Myocyte (in vitro differentiated cells): ENCODE measurements at places on chromosomes 16 and 17.
A peak's percentile ranks its signal among the peaks of the same experiment; 100 is the strongest.

GRCh38 chr17:47638903-47639302 is 10.8 kb upstream of the KPNB1 start:
- DNase-seq = no peak

- DNase-seq = no peak
Measured at GRCh38 chr16:962901-963814, 7.6 kb downstream of the LMF1 start.

GRCh38 chr17:77329741-77330531 is 189.2 kb downstream of the SEC14L1 start:
- no peak for DNase-seq

DNA sequence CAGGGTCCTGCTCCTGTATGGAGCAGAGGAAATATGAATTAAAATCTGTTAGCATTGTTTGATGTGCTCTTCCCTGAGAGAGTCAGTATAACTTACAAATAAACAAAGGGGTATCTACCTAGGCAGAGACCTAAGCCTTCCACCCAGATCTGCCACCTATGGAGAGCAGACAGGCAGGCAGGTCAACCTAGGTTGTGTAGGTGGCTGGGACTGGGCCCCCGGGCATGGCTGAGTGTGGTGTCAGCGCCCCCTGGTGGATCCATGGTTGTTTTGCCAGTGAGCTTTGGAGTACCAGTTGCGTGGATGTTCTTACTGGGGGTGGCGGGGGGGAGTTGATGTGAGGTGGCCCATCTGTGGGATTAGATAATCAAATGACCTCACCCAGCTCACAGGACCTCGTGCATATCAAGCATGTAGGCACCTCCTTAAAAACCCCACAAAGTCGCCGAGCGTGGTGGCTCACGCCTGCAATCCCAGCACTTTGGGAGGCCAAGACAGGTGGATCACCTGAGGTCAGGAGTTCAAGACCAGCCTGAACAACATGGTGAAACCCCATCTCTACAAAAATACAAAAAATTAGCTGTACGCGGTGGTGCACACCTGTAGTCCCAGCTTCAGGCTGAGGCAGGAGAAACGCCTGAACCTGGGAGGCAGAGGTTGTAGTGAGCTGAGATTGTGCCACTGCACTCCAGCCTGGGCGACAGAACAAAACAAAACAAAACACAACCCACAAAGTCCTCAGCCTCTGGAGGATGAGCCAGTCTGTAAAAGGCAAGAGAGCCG is 17.6 kb downstream of the DUS2 start:
- DNase-seq = peak; percentile 64

DNA sequence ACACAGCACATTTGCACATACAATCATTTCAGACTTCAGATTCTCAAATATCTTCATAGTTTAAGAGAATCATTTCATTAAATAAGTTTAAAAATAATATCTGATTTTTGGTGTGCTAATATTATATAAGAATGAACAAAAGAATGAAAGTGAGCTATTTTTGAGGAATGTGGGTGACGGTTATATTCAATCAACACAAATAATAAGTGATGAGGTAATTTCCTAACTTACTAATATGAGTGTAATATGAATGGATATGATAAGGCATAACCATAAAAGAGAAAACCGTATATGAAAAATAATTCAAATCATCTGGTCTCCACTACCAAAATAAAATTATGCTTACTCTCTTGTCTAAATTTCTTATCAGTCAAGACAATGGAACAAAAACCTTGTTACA is 68.4 kb upstream of the NACA2 start:
- DNase-seq = no peak

GRCh38 chr17:83007504-83008185 is 71.8 kb upstream of the METRNL start:
- peak; percentile 46 for DNase-seq

DNA sequence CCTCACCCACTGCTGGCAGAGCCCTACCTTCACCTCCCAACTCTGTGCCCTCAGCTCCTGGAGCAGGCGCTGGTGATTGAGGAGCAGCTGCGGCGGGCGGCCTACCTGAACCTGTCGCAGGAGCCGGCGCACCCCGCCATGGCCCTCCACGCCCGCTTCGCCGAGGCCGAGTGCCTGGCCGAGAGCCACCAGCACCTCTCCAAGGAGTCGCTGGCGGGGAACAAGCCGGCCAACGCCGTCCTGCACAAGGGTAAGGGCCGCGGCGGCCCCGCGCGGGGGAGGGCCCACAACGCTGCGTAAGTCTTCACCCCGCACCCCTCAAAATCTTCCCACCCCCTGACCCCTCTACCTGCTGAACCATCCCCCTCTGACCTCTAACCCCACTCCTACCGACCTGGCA is 7.0 kb downstream of the RNF227 start:
- DNase-seq = no peak

DNA sequence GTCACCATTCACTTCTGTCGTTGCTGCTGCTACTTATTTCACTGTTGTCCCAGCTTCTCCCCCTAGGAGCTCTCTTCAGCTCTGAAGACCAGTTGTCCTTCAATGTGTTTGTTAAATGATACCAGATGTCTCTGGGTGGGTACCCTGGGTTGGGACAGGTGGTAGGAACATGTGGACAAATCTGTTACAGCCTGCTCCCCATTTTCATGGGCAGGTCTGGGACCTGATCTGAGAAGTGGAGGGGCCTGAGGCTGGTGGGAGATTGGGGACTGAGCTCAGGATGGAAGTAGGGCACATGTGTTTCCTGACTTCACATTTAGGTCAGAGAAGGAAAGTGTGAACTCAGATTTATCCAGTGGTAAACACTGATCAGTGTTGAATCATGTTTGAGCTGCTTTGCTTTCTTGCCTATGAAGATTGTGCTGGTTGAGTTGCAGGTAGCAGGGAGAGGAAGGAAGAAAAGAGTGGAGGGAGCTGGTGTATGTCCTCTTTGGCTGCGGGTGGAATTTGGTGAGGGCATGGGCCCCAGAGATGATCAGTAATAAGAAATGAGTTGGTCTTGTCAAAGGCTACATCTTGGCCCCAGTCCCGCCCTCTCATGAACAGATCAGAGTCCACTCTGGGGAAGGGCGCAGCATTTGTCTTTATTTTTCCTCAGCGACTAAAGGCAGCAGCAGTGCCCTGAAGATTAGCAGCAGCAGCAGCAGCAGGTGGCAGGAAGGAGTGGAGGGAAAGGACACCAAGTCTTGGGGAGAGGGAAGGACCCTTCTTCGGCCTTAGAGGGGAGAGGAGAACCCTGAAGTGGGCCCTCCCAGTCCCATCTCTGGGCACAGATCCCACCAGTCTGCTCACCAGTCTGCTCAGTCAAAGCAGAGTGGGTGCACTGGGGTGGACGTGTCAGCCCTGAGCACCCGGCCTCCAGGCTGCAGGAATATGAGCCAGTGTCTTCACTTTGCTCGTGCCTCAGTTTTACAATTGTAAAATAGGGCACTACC is 6.1 kb upstream of the EFTUD2 start:
- DNase-seq = peak; percentile 67

DNA sequence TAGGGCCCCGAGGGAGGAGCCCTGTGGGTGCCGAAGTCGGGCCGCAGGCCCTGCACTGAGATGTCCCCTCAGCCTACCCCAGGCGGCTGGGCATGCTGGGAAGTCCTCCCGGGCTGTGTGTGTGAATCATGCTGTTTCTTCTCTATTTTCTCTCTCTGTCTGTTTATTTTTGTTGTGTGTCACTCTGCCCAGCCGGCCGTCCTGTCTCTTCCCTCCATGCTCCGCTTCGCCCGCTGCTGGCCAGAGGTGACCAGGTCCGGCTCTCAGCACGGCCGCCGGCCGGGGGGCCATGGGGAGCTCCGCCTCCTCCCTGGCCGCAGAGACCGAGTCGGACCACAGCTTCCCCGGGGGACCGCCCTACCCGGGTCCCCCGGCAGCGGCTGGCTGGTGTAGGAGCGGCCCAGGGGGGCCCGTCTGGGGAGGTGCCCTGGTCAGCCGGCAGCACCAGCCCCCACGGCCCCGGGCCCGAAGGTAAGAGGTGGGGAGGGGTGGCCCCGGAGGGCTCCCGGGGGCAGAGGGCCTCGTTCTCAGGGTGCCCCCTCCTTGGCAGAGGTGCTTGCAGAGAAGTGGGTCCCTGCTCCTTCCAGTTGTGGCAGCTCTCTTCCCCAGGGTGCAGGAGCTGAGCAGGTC is 12.5 kb downstream of the CAPN15 start:
- no peak for DNase-seq

DNA sequence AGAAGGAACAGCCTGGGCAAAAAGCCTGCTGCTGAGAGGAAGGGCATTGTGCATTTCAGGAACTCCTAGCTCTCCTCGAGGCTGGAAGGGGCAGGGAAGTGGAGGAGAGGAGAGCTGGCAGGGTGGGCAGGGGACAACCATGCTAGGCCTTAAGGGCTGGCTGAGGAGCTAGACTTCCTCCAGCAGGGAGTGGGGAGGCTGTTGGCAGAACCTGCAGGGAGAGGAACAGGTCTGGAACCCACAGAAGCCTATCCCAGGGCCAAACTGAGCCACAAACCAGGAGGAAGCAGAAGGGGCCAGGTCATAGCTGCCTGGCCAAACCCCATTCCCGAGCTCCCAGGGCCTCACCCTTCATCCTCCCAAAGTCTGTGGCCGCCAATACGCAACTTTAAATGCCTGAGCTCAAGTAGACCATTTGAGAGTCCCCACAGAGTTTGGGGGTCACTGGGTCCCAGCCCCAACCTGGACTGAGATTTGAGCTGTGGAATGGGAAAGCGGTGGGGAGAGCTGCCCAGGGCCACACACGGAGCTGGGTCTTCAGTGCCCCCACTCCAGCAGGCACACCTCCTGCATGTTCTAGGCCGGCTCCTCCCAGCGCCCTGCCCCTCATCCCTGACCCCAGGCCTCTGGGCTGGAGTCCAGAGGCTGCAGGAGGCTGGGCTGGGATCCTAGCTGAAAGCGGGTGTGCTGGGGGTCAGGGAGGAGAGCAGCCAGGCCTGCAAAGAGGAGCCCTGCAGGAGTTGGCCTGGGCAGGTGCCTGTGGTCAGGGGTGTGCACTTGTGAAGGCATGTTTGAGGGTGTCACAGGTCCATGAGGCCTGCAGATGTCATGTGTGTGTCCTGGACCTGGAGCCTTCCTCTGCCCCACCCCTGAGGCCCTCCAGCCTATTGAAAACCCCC is 4.5 kb downstream of the CDH5 start:
- peak; percentile 18 for DNase-seq
